ENCODE measurements at places on chromosomes 1 and 21.

DNA sequence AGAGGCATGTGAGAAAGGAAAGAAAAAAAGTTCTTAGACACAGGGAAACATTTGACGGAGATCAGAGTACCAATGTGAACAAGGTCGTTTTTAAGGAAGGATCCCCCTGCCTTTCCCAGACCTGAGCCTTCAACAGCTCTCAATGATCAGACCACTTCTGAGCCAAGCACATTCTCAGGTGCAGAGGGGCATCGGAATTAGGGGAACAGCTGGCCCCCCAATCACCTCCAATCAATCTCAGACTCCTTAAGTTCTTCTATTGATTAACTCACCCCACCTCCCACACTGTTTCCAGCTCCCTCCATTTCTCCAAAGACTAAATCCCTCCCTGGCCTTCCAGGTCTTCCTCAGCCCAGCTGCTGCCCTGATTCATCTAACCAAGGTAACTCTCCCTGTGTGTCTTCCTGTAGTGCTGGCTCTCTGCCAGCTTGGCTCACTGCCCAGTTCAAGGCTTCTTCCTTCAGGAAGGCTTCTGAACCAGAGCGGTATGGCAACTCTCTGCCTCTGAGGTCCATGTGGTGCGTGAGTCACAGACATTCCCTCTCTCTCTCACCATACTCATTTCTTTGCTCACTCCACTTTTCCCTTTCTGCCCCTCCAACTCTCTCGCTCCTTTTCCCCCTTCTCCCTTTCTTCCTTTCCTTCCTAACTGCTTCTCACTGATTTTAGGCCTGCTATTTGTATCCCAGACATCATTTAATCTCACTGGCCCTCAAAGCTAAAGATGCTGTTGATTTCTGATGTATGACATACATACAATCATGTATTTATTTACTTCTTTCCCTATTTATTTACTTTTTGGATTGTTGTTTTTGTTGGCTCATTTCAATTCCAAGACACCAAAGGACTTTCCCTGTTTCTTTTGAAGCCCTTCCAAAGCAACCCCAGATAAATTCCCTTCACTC, 18.1 kb downstream of the CFAP45 start:
- DNase-seq, result peak; percentile 95

DNA sequence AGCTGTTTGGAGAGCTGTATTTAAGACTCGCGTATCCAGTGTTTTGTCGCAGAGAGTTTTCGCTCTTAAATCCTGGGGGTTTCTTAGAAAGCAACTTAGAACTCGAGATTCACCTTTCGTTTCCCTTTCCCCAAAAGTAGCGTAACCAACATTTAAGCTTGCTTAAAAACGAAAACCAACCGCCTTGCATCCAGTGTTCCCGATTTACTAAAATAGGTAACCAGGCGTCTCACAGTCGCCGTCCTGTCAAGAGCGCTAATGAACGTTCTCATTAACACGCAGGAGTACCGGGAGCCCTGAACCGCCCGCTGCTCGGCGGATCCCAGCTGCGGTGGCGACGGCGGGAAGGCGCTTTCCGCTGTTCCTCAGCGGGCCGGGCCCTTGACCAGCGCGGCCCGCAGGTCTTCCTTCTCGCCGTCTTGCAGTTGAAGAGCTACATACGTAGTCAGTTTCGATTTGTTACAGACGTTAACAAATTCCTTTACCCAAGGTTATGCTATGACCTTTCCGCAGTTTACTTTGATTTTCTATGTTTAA, 1.9 kb downstream of the OLIG1 start:
- DNase-seq, result no peak

GRCh38 chr1:109980324-109981003, 4.1 kb upstream of the AHCYL1 start:
- peak; percentile 59 for DNase-seq

GRCh38 chr1:43366601-43367025, 1.2 kb downstream of the ELOVL1 start:
- no peak for DNase-seq

DNA sequence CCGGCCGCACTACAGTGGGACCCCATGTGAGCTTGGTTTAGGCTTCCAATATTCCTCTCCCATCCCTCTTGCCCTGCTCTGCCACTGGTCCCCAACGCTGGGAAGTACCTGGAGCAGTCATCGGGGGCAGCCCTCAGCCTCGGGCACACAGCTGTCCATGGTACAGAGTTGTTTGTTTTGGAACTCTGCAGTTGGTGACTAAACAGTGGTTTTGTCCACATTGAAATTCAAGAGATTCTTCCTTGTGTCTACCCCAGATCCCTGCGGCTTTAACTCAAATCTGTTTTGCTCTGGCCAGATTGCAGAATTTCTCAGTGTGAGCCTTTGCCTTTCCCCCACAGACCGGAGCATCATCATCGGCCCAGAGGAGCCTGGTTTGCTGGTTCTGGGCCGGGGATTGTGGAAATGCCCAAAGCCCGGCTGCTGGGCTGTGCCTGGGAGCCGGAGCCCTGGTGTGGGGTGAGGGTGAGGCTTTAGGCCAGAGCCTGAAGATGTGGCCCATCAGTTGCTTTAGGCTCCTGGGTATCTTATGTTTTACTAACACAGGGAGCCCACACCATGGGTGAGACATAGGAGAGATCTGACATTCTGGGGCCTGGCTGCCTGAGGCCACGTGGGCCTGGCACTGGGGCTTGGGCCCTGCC, 93.2 kb downstream of the ARHGEF10L start:
- DNase-seq, result peak; percentile 13

GRCh38 chr1:52127181-52128180, 14.4 kb upstream of the ZFYVE9 start:
- DNase-seq, result peak; percentile 37

- no peak for DNase-seq
Measured at GRCh38 chr1:70041317-70042045, 163.9 kb downstream of the LRRC40 start.

DNA sequence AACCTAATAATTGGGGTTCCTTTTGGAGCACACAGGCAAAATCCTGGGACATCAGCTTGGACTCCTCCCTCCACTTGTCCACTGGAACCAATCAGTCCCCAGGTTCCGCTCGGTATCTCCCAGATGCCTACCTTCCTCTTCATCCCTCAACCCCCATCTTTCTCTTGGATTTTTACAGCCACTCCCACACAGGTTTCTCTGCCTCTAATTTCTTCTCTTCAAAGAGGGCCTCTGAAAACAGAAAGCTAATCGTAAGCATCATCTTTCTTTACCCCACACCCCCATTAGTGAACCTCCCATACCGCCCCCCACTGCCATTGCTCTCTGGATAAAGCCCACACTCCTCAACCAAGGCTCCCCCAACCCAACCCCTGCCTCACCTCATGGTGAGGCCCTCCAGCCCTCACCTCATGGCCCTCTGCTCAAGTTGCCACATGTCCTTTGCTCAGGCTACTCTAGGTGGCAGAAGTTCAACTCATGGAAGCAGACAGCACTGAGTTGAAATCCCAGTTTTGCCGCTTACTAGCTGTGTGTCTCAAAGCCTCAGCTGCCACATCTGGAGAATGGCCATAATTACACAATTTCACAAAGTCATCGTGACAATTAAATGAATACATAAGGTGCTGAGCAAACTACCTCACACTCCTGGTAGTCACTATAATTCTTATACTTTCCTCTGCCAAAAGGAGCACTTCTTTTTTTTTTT, 18.1 kb upstream of the WASF2 start:
- peak; percentile 56 for DNase-seq

- no peak for DNase-seq
Measured at GRCh38 chr1:82317671-82318070, 516.9 kb downstream of the ADGRL2 start.

- no peak for DNase-seq
Measured at GRCh38 chr1:154768456-154769125, 101.5 kb downstream of the KCNN3 start.

DNA sequence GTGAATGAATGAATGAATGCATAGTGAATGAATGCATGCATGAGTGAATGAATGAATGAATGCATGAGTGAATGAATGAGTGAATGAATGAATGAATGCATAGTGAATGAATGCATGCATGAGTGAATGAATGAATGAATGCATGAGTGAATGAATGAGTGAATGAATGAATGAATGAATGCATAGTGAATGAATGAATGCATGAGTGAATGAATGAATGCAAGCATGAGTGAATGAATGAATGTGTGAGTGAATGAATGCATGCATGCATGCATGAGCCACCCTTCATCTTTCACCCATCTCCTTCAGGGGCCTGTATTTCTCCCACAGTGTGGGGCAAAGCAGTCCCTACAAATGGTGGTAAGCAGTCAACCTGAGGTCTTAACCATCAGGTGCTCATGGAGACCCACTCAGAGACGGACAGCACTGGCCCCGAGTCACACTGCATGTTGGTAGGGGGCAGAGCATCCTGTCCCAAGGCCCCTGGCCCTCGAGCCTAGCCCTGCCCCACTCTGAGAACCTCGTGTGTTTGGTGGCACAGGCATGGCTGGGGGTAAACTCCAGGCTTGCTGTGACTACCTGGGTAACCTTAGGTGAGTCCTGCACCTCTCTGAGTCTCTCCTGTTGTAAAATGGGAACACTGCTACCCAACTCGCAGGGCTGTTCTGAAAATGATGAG, 28.0 kb upstream of the PAX7 start:
- DNase-seq, result no peak

DNA sequence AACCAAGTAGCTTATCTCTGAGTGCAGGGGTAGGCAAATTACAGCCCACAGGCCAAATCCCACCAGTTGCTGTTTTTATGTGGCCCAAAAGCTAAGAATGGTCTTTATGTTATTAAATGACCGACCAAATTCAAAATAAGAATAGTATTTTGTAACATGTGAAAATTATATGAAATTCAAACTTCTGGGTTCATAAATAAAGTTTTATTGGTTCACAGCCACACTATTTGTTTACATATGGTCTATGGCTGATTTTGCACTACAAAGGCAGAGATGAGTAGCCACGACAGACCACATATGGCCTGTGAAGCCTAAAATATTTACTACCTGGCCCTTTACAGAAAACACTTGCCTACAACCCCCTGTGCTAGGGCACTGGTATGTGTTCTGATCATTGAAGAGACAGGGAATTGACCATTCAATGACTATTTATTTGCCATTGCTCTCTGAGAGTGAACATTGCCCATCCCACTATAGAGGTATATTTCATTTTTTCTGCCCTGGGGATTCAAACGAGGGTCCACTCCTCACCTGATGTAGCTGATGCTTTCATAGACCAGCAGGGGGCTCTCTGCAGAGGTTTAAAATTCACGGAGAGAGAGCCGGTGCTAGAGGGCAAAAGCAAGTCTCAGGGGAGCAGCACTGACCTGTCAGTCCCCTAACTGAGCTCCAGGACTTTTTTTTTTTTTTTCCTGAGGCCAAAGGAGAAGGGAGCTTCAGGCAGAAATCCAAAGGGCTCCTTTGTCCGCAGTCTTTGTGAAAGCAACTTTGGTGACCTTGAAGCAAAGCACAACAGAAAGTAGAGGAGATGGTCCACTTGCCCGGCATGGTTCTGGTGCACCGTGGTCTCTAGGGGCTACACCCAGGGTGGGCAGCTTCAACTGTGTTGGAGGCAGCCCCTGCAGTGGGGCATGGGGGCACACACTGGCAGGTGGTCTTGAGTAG, 7.3 kb upstream of the GNL2 start:
- DNase-seq, result peak; percentile 29

DNA sequence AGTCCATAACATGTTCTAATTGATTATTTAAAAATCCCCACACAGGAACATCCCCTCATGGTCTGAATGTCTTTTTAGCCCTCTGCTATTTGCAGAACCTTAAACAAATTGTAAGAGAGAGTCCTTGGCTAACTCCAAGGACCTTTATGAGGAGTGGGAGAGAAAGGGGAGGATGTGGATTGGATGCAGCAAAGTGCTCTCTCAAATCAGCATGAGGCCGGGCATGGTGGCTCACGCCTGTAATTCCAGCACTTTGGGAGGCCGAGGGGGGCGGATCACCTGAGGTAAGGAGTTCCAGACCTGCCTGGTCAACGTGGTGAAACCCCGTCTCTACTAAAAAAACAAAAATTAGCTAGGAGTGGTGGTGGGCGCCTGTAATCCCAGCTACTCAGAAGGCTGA, 154.8 kb downstream of the TGFB2 start:
- no peak for DNase-seq

DNA sequence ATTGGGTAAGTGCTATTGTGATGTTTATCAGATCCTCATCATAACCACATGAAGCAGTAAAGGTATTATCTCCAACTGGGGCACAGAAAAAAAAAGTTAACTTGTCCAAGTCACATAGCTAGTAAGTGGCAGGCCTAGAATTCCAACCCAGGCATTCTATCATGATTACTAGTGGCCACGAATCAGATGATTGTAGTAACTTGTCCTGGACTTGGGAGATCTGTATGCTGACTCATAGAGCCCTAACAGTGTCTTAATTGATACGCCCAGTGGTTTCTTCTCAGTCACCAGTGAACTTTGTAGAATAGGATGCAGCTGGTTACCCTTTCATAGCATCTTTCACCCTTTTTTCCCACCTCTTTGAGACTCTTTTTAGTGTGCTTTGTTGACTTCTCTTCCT, 91.1 kb upstream of the UBE2U start:
- peak; percentile 4 for DNase-seq

DNA sequence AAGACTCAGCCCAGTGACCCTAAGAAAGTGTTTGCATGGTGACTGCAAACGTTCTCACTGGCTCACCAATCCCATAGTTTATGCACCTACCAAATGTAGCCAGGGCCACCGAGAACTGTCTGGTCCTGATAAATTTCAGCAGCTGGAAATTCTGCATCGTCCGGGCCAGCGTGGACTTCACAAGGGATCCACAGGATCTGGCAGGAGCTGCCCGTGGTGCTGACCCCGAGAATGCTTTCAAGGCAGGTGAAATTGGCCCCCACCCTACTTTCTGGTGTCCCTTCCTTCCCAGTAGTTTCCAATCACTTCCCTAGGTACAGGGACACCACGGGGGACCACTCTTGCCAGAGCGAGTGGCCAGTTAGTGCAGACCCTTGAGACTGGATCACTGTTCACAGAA, 26.2 kb downstream of the UBASH3A start:
- no peak for DNase-seq

DNA sequence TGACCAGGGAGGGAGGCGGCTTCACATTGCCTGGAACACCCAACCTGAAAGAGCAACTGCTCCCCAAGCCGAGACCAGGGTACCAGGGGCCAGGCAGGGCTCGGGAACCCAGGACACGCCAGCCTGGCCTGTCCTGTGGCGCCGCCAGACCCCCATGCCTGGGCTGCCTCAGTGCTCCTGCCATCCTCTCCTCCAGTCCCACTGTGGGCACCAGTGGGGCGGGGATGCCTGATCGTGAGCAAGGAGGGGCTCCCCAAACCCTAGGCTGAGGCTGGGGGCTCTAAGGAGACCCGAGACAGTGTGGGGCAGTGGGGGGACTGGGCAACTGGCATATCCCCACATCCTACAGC, 45.1 kb downstream of the WNT9A start:
- DNase-seq, result no peak

DNA sequence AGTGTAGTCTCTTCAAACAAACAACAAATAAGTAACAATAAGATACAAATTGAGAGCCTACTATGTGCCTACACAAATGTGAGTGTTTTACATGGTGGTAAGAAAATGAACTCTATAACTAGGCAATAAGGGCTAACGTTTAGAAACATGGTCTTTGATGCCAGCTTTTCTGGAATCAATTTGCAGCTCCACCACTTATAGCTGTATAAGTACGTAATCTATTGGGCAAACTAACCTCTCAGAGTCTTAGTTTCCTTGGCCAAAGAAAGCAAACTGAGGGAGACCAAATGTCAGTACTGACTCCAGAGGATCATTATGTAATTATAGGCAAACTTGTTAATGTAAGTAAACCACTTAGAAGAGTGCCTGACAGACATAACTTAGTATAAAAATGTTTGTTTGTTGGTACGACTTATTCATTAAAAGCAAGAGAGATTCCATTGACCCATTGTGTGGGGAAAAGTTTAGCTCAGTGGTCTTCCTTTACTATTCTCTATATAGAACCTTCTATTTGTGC, 59.7 kb downstream of the LBR start:
- no peak for DNase-seq
